ENCODE measurements at places on chromosomes 4 and X.

- no peak for DNase-seq
These were observed 105.8 kb downstream of the FAM53A start for GRCh38 chr4:1578251-1578773.

DNA sequence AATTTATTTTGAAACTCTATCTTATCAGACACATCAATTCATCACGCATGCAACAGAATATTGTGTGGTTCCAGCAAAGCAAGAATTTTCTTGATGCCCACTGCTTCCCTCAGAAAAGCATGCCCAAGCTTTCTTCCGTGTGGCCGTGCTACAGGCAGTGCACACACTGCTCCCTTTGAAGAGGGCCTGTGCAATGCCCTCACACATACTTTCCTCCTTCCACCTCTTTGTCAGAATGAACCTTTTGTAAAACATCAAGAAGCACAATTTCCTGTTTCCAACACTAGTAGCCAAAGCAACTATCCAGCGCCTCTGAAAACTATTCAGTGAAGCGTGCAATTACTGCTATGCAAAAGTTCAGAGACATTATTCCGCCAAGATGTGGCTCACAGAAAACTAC lies 201.7 kb downstream of the NLGN4X start:
- no peak for DNase-seq

DNA sequence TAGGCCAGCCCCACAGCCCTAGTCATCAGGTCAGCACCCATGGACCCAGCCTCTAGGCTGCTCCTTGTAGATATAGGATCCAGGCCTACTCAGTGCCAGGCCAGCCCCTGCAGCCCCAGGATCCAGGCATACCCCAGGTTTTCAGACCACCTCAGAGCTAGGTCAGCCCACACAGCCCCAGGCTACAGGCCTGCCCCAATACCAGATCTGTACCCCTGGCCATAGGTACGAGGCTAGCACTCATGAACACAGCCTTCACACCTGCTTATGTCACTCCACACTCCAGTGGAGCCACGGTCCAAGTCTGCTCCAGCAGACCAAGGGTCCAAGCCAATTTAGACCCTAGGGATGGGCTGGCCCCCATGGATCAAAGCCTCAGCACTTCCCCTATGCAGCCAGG lies 191.0 kb downstream of the DLG3 start:
- no peak for DNase-seq

DNA sequence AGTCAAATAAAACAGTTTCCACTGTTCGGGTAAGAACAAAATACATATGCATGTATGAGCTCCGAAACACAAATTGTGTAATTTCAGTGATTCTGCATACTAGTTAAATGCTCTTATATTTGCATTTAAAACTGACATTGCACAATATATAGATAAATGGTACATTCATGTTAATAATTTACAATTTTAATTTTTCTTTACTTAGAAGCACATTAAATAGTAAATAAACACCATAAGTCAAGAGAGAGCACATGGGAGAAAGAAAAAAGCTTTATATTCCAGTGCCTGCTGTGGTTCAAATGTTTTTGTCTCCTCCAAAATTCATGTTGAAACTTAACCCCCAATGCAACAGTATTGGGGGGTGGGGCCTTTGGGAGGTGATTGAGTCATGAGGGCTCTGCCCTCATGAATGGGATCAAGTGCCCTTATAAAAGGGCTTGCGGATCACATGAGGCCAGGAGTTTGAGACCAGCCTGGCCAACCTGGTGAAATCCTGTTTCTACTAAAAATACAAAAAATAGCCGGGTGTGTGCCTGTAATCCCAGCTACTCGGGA lies 322.9 kb downstream of the BCOR start:
- DNase-seq = no peak

DNA sequence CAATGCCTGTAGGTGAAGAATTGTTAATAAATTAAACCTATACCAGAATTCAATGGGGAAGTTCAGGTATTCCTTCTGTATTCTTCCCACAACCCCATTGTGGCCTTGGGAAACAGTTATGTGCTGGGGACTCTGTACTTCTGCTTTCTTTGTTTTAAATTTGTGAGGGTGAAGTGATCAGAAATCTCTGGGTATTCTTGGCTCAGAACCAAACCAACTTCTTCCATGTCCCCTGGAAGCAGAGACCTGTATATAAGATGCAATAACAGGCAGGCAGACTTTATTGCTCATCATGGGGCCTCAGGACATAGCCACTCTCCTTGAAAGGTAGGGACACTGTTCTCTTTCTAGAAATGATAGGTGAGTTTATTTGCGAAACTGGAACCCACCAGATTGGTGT lies 19.8 kb upstream of the USP27X start:
- DNase-seq = no peak

DNA sequence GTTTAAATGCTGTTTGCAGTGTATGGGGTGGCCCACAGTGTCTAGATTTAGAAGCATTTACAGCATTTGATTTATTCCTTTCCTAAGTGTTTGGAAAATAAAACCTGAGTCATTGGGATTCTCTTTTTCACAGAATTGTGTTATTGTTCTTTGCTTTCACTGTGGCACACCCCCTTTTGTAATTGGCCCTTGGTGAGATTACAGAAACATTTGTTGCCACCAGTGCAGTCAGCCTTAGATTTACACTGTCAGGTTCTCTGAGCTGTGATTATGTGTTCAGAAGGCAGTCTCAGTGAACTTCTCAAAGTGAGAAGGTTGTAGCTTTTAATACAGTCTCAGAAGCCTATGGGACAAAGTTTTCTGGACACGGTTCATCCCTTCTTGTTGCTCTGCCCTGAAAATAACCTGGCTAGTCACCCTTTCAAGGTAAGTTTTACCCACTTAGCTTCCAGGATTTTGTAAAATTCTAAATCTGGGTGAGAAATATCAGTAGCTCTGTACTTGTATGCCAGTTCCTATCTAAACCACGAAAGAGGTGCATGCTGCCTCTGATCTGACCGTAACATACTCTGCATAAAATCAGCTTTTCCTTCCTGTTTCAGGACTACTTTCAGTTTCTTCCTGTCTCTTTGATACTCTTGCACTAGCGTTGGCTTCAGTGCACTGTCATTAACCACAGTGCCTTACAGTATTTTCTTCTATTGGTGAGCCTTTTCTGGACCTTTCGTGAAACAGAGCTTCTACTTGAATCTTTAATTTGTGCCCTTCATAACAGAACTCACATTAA lies 12.6 kb downstream of the RUFY3 start:
- no peak for DNase-seq

- DNase-seq = peak; percentile 74
These were observed 18.7 kb upstream of the TMEM192 start for GRCh38 chr4:165131247-165131832.

DNA sequence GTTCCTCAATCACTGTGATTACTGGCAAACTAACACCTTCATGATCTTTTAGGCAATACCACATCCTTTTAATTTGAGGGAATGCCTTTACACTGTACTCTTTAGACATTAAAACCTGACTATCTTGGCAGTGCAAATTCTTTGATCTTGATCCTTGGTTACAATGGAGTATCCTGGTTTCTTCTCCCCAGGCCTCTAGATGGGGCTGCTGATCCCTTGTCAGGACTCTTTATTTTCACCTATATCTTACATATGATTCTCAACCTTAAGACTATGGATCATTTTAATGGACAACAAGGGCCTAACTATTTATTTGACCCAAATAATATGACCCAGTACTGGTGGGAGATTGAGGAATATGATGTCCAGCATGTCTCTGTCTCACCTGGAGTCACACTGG lies 1005.5 kb upstream of the INTU start:
- DNase-seq = no peak

DNA sequence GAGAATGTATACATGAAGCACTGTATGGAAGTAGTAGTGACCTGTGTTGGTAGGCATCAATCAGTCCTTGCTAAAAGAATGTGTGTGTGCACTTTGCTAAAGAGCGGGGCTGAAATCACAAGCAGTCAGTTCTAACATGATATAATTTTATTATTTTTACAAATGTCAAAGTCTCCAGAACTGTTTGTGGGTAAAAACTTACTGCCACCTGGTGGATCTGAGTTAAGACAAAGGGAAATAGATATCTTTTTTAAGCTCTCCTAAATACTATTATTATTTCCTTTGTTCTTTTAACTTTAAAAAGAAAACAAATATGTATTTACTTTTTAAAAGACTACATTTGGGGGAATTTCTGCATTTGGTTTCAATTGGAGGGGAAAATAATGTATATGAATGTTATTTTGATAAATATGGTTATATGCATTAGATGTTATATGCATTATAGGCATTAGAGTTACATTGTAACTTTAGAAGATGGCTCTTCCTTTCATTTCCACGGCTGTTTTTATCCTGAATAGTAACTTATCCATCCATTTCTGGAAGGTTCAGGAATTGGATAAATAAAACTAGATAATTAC lies 7.8 kb upstream of the CLOCK start:
- no peak for DNase-seq

All from stimulated activated CD8-positive, alpha-beta memory T cell treated with anti-CD3 and anti-CD28 coated beads, Interleukin-7, amount 100 ng/mL, for 1 hour (primary cell).